ENCODE measurements at places on chromosomes 3 and 15.

GRCh38 chr15:100785181-100786138 is 94.2 kb upstream of the ALDH1A3 start:
- peak; percentile 12 for DNase-seq

DNA sequence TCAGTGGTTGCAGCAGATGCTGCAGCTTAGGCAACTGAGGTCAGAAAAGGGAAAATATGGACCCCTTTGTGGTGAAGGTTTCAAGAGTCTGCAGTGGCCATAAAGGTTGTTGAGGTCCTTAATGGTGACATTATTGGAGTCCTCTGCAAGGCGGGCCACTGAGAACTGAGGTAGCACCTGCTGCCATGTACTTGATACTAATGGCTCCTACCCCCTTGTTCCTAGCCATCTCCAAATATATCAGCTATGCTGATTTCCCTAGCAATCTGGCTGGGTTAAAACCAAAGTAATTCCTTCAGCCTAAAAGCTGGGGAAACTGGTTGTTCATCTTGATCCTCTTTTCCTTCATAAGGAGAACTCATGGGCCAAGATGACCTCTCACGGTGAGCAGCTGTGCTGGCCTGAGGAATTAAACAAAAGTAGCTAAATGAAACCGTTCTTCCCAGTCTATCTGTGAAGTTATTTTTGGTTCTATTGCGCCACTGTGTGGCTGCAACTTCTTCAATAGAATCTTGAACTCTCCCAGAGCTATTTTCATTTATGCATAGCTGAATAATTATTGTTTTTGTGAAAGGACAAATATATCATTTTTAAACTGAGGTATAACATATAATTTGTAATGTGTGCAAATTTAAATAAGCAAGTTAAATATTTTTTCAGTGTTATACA is 76.1 kb upstream of the PLSCR4 start:
- no peak for DNase-seq

DNA sequence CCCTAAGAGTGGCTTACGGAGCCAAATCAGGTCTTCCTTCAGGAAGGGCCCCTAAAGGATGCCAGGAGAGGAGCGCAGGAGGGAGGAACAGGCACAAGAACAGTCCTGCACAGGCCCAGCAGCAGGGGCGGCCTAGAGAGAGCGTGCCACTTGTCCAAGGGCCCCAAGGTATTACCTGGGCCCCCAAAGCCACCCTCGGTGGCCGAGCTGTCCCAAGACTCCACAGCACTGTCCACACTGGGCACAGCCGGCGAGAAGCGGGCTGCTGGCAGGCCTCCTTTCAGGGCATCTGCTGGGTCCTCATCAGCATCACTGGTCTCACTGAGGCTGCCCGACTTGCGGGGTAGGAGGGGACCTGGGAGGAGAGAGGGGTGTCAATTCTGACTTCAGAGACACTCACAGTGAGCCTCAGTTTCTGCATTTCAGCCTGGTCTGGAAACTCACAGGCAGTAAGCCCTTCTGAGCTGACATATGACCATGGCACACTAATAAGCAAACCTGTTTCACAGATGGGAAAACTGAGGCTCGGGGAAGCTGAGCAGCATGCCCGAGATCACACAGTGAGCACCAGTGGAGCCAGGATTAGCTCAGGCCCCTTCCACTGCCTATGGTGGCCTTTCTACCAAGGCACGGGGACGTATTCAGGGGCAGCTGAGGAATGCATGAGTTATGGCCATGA is 33.4 kb downstream of the GRIP2 start:
- peak; percentile 38 for DNase-seq

- no peak for DNase-seq
Measured at GRCh38 chr15:77642793-77643430, 10.2 kb upstream of the LINGO1 start.

DNA sequence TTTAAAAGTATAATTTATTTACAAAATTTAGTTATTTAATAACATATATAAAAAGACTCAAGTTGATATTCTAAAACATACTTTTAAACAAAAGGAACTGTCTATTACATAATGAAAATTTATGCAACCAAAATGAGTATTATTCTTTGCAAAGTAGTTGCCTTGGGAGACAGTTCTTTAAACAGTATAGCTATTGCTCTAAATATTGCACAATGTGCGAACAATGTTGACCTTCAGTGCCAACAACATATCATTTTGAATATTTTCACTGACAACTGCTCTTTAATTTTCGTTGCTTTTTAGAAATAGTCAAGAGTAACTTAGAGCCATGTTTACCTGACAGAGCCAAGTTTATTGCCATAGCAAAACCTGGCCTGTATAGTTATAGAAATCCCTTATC is 124.9 kb downstream of the ZBTB20 start:
- no peak for DNase-seq

DNA sequence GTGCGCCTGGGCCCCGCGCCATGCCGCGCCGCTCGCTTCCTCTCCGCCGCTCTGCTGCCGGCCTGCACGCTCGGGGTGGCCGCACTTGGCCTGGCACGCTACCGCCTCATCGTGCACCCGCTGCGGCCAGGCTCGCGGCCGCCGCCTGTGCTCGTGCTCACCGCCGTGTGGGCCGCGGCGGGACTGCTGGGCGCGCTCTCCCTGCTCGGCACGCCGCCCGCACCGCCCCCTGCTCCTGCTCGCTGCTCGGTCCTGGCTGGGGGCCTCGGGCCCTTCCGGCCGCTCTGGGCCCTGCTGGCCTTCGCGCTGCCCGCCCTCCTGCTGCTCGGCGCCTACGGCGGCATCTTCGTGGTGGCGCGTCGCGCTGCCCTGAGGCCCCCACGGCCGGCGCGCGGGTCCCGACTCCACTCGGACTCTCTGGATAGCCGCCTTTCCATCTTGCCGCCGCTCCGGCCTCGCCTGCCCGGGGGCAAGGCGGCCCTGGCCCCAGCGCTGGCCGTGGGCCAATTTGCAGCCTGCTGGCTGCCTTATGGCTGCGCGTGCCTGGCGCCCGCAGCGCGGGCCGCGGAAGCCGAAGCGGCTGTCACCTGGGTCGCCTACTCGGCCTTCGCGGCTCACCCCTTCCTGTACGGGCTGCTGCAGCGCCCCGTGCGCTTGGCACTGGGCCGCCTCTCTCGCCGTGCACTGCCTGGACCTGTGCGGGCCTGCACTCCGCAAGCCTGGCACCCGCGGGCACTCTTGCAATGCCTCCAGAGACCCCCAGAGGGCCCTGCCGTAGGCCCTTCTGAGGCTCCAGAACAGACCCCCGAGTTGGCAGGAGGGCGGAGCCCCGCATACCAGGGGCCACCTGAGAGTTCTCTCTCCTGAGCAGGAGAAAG is 951 bp downstream of the GPR62 start:
- DNase-seq = no peak

DNA sequence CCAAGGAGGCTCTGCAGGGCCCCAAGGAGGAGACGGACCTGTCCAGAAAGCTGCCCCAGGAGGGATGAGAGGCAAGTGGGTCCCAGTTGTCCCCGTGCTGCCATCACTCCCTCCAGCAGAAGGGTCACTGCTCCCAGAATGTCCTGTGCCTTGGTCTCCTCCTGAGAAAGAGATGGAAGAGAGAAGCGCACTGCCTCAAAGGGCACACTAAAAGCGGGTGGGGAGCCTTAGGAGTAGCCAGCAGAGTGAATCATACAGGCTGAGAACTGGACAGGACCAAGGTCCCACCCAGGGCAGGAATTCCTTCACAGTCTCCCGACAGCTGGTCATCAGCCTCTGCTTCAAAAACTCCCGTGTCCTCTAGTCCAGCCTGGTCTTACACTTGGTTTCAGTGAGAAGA is 4.6 kb downstream of the THPO start:
- DNase-seq = no peak

DNA sequence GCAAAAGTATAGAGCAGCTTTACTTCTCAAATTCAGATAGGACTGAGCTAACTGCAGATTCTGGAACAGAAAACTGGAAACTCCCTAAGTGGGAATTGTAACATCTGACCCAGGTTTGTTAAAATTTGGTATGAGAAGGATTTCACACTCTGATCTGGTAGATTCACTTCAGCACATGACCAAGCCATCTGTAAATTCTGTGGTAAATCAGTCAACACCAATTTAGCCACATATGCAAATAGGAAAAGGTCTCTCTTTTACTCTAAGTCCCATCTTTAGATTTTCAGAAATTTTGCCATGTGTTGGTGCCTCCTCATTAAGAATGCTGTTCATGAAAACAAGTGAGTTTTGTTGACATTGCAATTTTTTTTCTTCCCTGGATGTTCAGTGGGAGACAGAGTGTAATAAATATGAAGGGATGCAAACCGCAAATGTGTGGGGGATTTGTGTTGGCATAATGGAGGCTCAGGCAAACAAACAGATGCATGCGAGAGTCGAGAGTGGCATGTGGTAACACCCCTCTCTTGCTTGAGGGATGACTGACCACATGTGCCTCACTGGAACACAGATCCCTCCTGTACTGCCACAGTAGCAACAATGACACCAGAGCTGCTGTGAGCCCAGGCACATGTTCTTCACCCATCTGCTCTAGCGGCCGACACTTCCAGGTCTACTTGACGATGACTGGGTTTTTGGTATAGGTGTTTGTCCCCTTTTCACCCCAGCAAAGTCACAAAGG is 146.6 kb downstream of the FEZF2 start:
- no peak for DNase-seq

DNA sequence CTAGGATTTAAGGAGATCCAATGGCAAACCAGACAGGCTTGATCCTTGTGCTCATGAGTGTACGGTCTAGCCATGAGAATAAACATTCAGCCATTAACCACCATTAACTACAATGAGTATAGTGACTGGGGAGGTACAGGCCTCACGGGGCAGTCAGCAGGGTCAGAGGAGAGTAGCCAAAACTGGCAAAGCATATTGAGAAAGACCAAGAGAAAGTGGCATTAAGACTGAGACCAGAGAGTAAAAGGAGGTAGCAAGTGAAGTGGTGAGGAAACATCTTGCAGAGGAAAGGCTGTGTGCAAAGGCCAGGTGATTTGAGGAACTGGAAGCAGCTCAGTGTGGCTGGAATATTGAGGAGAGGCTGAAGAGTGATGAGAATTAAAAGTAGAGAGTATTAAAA is 407.2 kb upstream of the LMCD1 start:
- DNase-seq = no peak
